SW480 (cell line): ENCODE measurements at places on chromosomes 6 and 20.

DNA sequence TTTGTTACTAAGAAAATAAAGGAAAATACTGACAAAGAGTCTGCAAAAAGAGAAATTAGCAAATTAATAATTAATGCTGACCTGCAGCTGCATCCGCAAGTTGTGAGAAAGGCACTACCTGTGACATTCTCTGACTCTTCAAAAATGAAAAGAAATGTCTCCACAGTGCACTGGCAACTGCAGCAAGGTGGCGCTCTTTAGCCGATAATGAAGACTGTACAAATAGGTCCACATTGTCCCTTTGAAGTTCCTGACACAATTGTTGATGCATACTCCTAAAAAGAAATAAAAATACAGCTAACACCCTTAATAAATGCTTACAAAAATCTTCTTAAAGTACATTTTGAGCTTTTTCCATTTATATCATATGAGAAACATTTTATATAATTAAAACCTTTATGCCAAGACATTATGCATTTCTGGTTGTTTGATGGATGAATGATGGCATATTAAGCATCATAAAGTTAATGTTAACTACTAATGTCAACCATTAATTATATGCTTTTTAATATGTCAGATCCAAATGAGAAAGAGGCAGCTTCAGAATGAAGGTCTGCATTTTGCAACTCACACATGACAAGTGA, 96.5 kb downstream of the MMS22L start:
- peak; percentile 28 for DNase-seq

DNA sequence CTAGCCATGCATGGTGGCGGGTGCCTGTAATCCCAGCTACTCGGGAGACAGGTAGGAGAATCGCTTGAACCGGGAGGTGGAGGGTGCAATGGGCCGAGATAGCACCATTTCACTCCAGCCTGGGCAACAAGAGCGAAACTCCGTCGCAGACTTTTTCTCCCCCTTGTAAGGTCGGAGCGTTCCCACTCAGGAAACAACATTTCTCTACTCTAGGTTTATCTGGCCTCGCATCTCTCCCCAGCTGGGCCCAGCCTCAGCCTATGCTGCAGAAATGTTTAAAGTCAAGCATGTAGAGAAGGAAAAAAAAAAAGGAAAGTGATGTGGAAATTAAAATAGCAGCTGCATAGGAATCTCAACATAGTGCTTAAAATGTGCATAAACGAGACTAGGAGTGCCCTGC, 172.3 kb downstream of the TRIM27 start:
- DNase-seq = no peak

DNA sequence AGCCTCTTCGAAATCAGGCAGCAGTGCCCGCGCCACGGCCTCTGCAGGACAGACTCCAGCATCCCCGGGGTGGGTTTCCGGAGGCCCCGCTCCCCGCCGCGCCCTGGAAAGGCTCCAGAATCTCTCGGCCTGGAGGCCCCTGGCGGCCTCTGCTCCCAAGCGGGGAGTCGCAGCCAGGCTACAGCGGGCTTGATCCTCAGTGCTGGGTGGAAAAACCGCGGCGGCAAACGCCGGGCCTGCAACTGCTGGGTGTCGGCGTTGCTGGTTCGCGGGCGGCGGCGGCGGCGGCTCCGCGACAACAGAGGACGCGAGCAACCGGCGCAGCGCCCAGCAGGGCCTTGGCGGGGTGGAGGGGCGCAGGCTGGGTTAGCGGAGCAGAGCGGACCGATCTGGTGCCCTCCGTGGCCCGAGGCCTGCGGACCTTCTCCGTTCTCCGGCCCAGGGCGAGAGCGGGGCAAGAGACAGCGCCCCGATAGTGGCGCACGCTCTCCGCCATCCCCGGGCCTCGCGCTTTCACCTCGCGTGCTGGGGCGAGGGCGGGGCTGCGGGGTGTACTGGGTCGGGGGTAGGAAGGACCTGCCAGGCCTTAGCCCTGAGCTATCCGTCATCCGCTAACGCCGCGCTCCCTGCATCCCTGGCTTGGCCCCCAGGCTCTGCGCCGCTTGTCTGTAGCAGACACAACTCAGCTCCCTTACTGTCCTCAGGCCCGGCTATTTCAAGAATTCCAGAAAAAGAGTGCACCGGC, 3.4 kb upstream of the ZNF292 start:
- DNase-seq = peak; percentile 39

GRCh38 chr20:9480066-9480465, 34.3 kb upstream of the LAMP5 start:
- no peak for DNase-seq

DNA sequence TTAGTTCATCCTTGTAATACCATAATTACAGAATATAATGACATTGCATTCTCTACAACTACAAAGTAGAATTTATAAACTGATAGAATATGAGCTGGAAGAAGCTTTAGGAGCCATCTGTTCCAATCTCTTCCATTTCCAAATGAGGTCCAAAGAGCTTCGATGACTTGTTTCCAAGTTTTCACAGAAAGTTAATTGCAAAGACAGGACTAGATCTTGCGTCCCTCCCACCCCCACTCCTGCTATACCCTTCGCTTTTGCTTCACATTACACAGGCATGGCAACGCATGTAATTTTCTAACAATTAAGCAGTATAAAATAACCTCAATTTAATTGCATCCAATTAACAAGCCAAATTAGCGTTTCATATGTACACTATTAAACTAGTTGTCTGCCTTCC, 7.0 kb downstream of the HIVEP2 start:
- no peak for DNase-seq

DNA sequence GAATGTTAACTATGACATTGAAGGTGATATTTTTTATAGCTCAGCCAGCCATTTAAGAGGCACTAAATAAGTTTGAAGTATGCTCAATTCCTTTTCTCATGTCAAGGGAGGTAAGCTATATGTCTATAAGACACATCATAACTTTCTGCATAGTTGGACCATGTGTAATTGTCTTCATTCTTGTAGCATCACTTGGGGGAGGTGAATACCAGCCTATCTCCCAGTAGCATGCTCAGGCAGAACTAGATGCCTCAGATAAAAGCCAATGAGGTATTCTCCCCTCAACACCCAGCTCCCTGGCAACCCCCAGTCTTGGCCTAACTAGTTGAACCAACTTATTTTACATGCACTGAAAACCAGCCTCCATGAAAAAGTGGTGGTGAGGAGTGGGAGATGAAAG, 158.3 kb upstream of the JAG1 start:
- no peak for DNase-seq

DNA sequence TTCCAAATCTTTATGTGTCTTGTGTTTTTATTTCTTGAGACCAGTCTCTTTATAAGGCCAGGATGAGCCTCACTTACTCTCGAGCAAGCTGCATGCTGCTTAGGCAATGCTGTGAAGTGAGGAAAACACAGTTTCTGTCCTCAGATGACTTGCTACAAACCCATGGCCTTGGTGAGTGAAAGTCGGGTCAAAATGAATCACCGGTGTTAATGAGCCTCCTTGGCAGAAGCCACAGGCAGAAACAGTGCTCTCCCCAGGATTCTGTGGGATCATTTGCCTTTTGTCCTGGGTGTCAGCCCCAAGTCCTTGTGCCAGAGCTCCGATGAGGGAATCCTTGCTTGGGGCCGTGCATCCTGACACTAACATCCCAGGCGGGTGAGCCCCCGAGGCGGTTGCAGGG, 482.5 kb downstream of the QKI start:
- no peak for DNase-seq

DNA sequence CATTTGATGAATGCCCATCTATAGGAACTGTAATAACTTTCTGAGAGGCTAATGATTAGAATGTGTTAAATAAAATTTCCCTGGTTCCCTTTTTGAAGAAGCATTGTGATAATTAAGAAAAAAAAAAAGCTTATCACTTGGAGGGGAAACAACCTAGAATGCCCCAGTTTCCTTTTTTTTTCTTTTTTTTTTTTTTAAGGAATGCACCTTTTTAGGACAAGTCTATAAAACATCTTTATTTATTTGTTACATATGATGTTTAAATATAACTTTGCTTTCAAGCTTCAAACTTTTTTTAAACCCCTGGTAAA, 7.3 kb upstream of the MRPS10 start:
- DNase-seq = no peak

- no peak for DNase-seq
These were observed 37.9 kb upstream of the MAS1 start for GRCh38 chr6:159852877-159853276.

DNA sequence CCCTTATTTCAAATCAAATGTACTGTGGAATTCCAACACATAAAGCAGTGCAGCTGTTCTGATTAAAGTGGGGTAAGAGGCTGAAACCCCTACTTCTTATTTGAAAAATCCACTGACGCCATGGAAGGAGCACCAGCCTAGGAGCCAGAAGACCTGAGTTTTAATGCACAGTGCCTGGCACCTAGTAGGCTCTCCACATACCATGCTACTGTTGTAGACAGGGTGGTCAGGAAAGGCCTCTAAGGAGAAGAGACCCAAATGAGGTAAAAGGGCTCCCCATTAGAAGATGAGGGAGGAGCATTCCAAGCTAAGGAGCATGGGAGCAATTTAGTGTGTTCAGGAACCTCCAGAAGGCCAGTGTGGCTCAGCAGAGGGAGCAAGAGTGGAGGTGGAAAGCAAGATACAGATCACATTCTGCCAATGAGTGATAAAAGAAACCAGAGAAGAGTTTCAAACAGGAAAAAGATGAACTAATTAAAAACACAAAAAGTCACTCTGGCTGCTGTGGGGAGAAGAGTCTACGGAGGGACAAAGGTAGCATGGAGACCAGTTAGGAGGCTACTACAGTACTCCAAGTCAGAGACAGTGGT, 11.8 kb upstream of the ZNF76 start:
- no peak for DNase-seq

- no peak for DNase-seq
These were observed 14.8 kb upstream of the NPEPL1 start for GRCh38 chr20:58677808-58678207.

DNA sequence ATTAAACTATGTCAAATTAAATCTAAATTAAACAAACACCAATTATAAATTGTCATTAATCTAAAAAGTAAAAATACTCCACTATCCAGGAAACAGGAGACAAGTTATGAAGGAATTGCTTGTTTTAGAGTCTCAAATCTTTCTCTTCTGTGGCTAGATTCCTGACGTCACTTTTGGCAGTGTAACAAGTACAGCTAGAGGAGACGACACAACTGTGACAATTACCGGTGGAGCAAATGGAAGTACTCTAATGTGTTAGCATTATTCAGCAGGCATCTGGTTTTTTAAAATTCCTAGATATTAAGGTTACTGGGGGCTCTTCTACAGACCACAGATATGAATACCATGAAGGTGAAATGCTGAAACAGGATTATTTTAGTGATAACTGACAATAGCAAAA, 1042.7 kb downstream of the EPHA7 start:
- no peak for DNase-seq

- no peak for DNase-seq
These were observed 8.9 kb downstream of the RPS10 start for GRCh38 chr6:34416877-34417371.

GRCh38 chr20:34771680-34772081, 53.8 kb downstream of the NCOA6 start:
- DNase-seq = no peak

GRCh38 chr6:21187485-21187884, 406.1 kb upstream of the SOX4 start:
- no peak for DNase-seq

- DNase-seq = peak; percentile 58
These were observed 236.6 kb upstream of the CHD6 start for GRCh38 chr20:41854765-41855164.

GRCh38 chr6:167106406-167106805, 16.5 kb upstream of the CCR6 start:
- no peak for DNase-seq

- DNase-seq = peak; percentile 88
These were observed 722 bp downstream of the ISM1 start for GRCh38 chr20:13221673-13222318.

- DNase-seq = no peak
These were observed 18.5 kb upstream of the FAM184A start for GRCh38 chr6:119096721-119097565.

DNA sequence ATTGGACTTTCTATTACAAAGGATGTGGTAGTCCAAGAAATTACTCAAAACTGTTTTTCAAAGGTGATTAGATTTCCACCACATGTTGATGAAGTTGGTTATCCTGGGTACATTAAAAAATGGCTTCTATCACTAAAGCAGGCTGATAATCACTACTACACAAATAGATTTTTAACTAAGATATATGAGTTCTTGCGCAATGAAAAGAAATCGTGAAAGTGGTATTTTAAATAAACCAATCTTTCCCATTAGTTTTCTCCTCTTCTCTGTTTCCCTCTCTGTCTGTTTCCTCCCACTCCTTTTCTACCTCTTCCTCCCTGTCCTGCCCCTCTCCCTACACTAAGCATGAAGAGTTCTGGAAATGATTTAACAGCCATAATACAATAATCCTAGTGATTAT, 487.9 kb upstream of the CITED2 start:
- DNase-seq = no peak

- DNase-seq = no peak
These were observed 613.1 kb downstream of the EPHA7 start for GRCh38 chr6:92806254-92806653.

DNA sequence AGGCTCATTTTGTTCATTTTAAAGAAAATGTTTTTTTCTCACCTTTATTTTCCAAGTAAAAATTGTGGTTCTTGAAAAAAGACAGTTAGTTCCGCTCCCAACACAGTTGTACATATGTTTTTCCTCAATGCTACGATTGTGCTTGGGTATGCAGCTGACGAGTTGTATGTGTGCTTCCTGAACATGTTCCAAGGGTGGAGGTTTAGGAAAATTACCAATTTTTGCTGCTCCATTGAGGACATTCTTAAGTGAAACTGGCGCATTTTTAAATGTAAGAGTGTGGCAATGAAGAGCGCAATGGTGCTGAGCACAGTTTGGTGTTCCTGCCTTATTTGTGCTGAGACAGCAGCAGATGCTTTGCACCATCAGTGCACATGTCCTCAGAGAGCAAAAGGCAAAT, 70.3 kb upstream of the CLDN20 start:
- no peak for DNase-seq

GRCh38 chr6:5619249-5619648, 357.9 kb downstream of the FARS2 start:
- DNase-seq = no peak

- DNase-seq = no peak
These were observed 56.1 kb upstream of the THEMIS start for GRCh38 chr6:127956956-127957355.

DNA sequence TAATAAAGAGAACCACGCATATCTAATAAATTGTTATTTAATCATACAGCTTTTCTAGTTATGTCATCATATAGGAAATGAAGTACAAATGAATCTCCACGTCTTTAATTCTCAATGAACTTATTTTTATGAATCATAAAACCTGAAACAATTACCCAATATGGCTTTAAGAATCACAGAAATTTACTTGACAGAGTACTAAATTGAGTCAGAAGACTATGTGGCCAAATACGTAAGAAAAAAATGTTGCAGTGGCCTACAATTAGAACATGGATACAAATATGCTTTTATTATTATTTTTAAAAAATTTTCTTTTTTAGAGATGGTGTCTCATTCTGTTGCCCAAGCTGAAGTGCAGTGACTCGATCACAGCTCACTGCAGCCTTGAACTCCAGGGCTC, 584.7 kb upstream of the SLC35B3 start:
- no peak for DNase-seq

- DNase-seq = no peak
These were observed 210.2 kb downstream of the MMUT start for GRCh38 chr6:49252901-49253300.

- DNase-seq = no peak
These were observed 36.5 kb downstream of the SNX14 start for GRCh38 chr6:85556992-85557668.

GRCh38 chr20:31861135-31861384, 9.3 kb downstream of the DUSP15 start:
- DNase-seq = peak; percentile 18

GRCh38 chr6:124190256-124190655, 386.6 kb downstream of the NKAIN2 start:
- DNase-seq = no peak

- DNase-seq = no peak
These were observed 332.3 kb downstream of the ZFAND3 start for GRCh38 chr6:38151580-38152500.
